Activated CD4-positive, alpha-beta T cell treated with anti-CD3 and anti-CD28 coated beads for 24 hours (primary cell): ENCODE measurements at places on chromosomes 4 and X.

DNA sequence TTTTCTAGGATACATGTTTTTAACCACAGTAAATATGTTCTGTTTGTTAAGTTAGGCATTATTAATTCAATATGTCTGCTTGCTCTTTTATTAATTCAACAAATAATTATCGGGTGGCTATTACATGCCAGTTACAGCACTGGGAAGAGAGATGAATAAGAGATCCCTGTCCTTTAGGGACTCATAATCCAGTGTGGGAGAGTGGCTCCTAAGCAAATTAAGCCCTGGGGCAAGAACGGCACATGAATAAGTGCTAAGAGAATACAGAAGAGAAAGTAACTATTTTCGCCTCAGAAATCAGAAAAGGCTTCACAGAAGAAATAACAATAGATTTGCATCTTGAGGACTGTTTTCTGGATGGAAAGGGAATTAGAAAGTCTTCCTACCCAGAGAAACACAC, 236.7 kb downstream of the NR3C2 start:
- DNase-seq: no peak

- no peak for DNase-seq
These were observed 15.0 kb downstream of the BRCC3 start for GRCh38 chrX:155086202-155086840.

- DNase-seq: no peak
These were observed 116.6 kb upstream of the LCORL start for GRCh38 chr4:18138076-18138665.

DNA sequence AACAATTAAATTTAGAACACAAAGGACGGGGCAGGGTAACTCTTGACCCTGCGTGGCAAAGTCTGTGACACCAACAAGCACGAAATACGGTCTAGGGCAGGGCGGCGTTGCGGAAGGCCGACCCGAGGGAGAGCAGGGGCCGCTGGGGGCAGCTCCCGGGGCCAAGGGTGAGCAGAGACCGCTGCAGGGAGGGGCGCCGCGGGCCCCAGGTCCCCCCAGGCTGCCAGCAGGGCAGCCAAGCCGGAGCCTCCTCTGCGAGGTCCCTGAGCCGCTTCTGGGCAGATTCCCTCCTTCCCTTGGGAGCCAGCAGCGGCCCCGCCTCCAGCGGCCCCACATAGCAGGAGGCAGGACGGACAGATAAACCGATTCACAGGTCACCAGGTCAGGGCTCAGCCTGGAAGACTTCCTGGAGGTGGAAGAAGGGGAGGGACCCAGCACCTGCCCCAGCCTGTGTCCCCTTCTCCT, 90.2 kb downstream of the FAM53A start:
- DNase-seq: no peak

- no peak for DNase-seq
These were observed 141.5 kb upstream of the RBPJ start for GRCh38 chr4:26179316-26179760.

DNA sequence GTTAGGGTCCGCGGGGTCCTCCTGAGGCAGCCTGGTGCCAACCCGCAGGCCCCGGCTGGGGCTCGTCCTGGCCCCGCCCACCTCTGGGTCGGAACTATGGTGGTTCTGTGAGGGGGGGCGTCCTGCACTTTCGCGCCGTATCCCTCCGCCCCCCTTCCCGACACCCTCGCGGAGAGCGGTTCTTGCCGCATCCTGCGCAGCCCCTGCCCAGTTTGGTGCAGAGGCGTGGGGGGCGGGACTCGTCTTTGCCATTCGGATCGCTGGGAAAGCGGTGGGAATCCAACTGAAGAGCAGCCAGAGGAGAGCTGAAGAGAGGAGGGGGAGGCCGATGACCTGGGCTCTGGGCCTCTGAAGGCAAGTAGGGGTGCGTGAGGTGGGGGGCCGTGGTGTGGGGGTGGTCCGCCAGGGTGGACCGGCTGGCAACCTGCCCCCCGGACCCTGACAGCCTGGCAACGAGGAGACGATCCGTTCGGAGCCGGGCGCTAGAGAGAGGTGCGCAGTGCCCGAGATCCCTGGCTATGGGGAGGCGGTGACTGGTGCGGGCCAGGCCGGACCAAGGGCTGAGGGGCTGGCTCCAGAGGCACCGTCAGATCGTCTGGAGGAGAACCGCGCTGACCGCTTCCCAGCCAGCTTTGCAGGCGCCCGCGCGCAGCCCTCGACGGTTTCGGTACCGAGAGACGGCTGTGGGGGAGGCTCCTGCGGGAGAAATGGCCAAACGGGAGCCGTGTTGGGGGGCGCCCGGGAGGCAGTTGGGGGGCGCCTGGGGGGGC, at the start of gene GPRASP1:
TSS of gene GPRASP1 (plus strand) at position 242 of the 770 bp plus-strand sequence. CDS start 2,431 bp downstream, outside the sequence.
- DNase-seq: peak; percentile 25

DNA sequence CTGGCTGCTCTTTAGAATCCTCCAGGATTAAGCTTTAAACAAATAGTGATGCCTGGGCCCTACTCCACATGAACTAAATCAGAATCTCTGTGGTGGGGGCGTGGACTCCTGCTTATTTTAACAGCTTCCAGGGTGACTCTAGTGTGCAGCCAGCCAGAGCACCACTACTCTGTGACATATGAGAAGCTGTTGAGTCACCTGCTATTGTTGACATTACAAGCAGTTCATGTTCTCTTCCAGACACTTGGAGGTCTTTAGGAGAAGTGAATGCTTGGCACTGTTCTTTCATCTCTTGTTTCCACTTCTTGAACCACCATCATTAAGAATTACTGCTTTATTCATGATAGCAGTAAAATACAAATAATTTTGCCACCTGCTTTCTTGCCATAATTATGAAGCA, 426 bp upstream of the C4orf51 start:
- no peak for DNase-seq

- no peak for DNase-seq
These were observed 128.8 kb downstream of the GPAT3 start for GRCh38 chr4:83664741-83665140.

DNA sequence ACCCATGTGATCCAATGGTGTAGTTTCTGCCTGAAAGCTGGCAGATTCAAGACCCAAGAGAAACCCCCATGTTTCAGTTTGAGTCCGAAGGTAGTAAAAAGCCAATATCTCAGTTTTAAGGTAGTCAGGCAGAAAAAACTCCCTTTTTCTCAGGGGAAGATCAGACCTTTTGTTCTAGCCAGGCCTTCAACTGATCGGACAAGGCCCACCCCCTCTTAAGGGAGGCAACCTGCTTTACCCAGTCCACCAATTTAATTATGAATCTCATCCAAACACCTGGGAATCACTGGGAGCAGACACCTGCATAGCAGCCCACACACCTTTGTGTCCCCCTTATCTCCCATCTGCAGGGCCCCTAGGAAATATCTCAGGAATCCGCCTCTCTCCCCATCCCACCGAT, 322.0 kb downstream of the STK32B start:
- DNase-seq: no peak
